Osteoblast (primary cell): ENCODE measurements at places on chromosomes 1 and 21.

DNA sequence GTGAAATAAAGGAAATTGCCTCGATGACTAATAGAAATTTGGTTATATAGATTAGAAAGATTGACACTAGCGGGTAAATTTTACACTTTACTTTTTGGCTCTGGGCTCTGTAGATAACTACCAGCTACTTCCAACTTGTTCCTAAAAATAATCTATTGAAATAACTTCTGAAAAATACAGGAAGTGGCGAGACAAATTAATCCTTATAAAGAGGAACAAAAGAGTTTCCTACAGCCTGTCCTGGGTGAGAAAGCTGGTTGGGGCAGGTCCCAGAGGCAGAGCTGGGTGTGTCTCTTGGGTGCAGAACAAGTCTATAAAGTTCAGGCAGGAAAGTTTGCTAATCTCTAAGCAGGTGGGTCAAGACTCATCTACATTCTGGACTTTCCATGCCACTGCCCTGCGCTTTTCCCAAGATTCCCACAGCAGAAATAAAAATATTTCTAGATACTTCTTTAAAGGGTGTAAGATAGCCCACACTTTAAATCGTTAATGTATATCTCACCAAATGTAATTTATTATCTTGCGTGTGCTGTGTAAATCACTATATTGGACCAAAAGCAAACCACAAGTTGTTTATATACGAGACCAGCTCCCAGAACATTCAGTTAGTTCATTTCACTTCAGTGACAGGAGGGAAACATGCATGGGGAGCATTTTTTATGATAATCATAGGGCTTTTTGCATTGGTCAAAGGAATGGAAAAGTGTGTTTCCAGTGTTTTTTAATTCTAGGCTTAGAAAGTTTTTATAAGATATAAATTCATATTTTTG lies 70.1 kb upstream of the NRIP1 start:
- DNase-seq, result no peak

DNA sequence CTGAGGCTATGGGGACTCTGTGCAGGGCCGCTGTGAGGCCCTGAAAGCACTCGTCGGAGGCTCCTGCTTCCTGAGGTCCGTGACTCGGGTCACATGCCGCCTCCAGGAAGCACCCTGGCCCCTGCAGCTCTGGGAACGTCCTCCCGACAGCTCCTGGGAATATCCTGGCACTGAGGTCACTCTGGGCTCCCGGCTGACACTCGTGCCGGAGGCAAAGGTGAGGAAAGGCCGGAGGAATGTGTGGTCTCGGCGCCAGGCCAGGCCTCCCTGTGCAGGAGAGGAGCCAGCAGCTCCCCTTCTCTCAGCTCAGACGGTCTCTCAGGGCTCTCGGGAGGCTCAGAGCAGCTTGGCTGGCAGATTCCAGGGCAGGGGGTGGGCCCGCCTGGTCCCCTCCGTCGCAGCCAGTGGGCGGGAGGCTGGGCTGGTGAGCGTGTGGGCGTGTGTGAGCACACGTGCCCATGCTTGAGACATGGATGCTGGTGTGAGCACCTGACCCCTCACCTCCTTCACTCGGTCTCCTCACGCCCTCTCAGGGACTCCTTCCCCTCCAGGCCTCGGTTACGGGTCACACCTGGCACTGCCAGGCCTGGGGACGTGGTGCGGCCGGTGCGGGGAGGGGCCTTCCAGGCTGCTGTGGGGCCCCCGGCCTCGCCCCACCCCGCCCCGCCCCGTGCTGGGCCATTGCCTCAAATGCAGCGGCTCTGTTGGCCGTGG lies 5.5 kb upstream of the RNF223 start:
- DNase-seq, result peak; percentile 98

- DNase-seq, result peak; percentile 97
These were observed 5.0 kb downstream of the PRELP start for GRCh38 chr1:203480525-203481084.

GRCh38 chr1:121445679-121446078 lies 260.9 kb downstream of the SRGAP2C start:
- DNase-seq, result no peak

DNA sequence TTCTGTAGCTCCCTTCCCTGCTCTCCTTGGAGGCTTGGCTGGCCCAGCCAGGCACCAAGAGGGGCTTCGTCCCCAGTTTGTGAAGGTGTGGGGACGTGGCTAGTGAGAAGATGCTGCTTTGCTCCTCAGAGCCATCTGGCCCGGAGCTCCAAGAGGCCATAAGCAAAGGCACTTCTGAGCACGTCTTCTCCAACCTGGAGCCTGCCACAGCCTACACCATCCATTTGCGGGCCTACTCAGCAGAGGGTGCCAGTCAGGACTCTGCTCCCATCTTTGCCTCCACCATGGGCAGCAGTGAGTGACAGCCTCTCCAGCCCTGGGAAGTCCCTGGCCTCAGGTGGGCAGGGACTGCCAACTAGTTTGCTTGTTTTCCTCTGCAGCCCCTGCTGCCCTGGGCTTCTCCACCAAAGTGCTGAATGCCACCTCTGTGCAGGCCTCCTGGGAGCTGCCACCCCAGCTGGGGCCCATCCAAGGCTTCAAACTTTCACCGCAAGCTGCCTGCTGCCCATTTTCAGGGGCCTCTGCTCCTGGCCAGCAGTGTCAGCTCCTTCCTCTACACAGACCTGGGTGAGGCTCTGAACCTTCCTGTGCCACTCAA lies 25.9 kb downstream of the SLC27A3 start:
- no peak for DNase-seq

GRCh38 chr21:45592208-45592619 lies 50.0 kb upstream of the SLC19A1 start:
- peak; percentile 41 for DNase-seq

- DNase-seq, result no peak
These were observed 101.8 kb downstream of the AKT3 start for GRCh38 chr1:243748227-243748626.

GRCh38 chr1:236301958-236302335 lies 20.2 kb upstream of the ERO1B start:
- no peak for DNase-seq

GRCh38 chr1:59903141-59903754 lies 23.3 kb downstream of the CYP2J2 start:
- peak; percentile 74 for DNase-seq

DNA sequence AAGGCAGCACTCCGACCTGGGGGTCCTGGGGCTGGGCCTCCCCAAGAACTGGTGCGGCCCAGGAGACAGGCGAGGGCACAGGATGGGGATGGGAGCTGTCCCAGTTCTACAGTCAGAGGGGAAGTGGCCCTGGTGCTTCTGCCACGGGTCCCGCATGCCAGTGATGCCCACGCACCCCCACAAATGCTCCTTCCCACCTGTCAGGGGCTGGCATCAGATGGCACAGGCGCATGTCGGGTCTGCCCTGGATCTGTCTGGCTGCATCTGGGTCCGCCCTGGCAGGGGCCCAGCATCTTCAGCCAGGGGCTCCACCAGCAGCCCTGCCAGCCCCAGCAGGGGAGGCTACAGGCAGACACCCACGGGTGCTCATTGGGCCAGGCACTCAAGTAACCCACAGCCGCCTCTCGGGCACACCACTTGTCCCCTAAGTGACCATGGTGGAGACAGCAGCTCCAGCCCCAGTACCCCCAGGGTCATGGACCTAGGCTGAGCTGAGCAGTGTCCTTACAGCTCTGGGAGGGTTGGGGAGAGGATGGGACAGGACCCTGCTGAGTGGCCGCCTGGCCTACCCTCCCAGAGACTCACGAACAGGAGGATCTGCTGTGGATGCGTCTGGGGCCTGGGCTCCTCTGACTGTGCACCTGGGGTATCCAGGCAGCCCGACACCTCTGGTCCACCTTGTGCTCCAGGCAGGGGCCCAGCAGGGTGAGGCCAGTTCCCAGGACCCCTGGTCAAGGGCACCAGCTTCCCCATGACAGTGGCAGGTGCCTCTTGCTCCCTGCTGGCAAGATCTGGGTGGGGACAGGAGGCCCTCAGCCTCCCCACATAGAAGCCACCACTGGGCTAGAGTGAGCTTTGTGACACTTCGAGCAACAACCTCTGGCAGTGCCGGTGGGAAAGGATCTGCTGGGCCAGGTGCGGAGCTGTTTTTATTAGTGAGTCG lies 5.4 kb downstream of the SMIM1 start:
- peak; percentile 85 for DNase-seq

DNA sequence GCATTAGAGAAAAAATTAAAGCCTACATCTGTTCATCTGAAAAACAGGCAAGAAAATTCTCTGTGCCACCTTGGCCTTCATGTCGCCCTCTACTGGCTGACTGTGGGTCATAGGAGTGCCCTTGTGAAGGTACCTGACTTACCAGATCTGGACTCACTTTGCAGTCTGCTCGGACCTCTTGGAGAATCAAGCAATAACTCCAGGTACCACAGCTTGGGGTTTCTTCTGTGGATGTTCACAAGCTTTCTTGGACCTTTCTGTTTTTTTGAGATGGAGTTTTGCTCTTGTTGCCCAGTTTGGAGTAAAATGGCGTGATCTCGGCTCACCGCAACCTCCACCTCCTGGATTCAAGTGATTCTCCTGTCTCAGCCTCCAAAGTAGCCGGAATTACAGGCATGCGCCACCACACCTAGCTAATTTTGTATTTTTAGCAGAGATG lies 2.4 kb upstream of the PRAMEF18 start:
- no peak for DNase-seq

DNA sequence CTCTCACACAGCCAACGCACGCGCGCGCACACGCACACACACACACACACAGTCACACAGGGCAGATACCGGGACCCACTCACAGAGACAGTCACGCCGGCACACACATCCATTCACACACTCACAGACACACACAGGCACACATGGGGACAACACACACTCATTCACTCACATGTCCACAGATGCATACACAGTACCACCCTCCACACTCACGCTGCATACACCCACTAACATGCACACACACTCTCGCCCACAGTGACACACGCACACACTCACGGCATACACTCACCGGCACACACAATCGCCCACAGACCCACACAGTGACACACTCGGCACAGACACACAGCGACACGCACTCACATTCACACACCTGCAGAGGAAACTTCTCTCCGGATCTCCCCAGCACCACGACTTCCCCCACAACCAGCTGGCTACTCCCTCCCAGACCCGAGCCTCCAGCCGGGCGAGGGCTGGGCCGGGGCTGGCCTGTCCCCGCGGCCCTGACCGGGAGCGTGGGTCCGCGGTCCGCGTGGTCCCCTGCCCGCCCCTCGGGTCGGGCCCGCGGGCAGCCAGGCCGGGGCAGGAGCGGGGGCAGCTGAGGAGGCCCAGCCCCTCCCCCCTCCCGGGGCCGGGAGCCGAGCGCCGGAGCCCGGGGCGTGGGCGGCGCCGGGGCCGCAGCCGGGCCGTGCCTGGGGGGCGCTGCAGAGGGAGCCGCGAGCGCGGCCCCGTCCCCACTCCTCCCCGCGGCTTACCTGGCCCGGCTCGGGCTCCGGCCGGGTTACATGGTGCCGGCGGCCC lies 552 bp downstream of the DLGAP3 start:
- DNase-seq, result peak; percentile 81

GRCh38 chr1:55893155-55893554 lies 678.0 kb upstream of the USP24 start:
- DNase-seq, result no peak

- peak; percentile 88 for DNase-seq
These were observed 4.4 kb upstream of the DVL1 start for GRCh38 chr1:1353389-1354151.

DNA sequence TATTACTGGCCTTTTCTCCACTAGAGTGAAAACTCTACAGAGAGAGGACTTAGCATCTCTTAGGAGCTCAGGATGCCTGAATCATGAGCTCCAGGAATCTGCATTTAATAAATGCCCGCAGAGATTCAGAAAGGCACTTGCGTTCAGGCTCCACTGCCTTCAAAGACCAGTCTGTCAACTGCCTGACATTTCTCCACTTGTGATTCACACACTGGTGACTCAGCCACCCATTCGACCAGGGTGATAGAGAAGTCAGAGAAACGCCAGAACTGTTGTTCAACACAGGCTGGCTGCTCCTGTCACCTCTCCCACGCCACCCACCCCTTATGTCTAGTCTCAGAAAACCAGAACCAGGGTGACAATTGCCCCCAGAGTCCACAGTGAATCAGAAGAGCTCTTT lies 26.9 kb upstream of the LBR start:
- peak; percentile 97 for DNase-seq

DNA sequence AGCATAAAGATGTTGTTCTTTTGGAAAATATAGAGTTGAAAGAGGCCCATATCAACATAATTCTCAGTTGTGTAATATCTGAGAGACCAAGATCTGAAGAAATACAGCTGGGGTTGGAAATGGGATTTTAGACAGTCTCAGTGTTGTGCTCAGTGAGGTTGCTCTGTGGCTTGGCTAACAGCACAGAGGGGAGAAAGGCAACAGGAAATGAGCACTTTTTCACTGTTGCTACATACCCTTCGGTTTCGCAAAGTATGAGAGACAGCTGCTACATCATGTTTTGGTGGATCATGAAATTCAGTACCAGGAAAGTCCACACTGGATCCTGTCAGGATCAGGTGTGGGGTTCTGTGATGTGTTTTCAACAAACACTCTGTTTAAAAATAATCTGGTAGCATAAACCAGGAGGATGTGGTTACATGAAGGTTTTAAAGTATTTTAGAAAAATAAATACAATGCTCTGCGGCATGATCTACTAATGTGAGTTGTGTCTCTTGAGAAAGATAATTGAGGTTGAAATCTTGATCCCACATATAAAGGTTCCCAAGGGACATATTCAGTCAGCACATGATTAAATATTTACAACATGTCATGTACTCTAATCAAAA lies 7.0 kb upstream of the GPR88 start:
- DNase-seq, result peak; percentile 74

DNA sequence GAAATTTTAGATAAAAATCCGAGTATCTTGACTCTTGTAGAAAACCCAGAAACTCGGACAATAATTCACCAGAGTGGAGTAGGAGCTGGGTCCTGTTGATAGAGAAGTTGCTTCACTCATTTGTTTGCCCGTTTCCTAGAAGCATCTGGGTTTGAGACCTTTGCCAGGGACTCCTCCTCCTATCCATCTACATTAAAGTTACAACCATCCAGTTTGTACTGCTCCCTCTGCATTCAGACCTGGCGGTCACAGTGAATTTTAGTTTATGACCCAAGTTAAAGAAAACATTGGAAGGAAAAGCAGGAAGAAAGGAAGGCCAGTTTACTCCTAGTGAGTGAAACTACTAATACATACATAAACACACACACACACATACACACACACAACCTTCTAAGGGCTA lies 64.6 kb downstream of the CLDN17 start:
- no peak for DNase-seq

GRCh38 chr1:42931108-42931539 lies 27.5 kb downstream of the SLC2A1 start:
- peak; percentile 97 for DNase-seq

- no peak for DNase-seq
These were observed 38.5 kb downstream of the ABCD3 start for GRCh38 chr1:94456736-94457135.
